Left lobe of liver (tissue), 2 donors: ENCODE measurements at places on chromosomes 2 and 18. TPM values are rescaled to one million over a fixed set of nuclear protein-coding genes. Genes with fewer than 3 reads are reported as not detected.

DNA sequence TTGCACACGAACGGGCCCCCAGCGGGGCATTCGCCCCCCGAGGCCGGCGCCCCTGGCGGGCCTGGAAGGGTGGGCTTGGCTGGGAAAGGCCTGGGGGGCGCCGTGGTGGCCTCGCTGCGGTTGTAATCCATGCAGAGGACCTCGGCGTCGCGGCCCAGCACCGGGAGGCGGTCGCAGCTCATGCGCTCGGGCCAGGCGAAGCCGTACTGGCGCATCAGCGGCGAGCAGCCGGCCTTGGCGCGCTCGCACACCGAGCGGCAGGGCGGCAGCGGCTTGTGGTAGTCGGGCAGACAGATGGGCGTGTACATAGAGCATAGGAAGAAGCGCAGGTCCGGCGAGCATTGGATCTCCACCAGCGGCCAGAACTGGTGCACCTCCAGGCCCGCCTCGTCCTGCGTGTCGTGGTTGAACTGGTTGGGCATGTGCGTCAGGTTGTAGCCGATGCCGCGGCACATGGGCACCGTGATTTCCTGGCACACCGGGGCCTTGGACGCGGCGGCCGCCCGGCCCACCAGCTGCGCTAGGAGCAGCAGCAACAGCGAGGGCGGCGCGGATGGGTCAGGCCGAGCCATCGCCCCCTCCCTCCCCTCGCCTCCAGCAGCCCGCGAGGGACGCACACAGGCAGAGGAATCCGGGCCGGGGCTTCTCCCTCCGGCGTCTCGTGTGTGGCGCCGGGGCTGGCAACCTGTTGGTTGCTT, 1.4 kb downstream of the FZD5 start:
- DNase-seq, result peak; percentile 71

DNA sequence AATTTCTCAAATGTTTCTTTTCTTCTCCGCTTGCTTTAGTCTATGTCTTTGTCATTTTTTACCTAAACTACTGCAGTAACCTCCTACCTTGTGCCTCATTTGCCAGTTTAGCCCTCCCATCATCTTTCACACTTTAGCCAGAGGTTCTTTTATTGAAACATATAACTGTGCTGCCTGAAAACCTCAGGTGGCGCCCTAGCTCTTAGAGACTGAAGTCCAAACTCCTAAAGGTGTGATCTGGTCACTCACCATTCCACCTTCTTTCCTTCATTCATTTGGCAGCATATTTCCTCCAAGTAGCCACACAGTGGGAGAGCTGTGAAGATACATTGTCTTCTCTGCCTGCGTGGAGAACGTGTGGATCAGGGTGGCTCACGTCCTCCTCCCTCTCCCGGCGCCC, 98.2 kb upstream of the MAPRE2 start:
- no peak for DNase-seq

- DNase-seq, result no peak
These were observed 90.6 kb downstream of the FEZ2 start for GRCh38 chr2:36507408-36507812.

GRCh38 chr18:49487711-49488310, 777 bp upstream of the C18orf32 start:
- DNase-seq, result peak; percentile 33

GRCh38 chr18:73656691-73657090, 490.9 kb downstream of the FBXO15 start:
- no peak for DNase-seq

- DNase-seq, result peak; percentile 22
These were observed 5.2 kb upstream of the GPR55 start for GRCh38 chr2:230930149-230930780.

GRCh38 chr2:213934560-213934959, 476.3 kb upstream of the VWC2L start:
- DNase-seq, result no peak

GRCh38 chr2:224865016-224865415, 148.9 kb upstream of the CCDC195 start:
- no peak for DNase-seq

Gene POLE4
- 30.9 TPM for total RNA-seq

GRCh38 chr2:211133766-211134165, 577.4 kb downstream of the CPS1 start:
- no peak for DNase-seq

- DNase-seq, result no peak
These were observed 1.7 kb downstream of the CXCR4 start for GRCh38 chr2:136116151-136116812.

GRCh38 chr2:114752425-114752824, 310.0 kb downstream of the DPP10 start:
- DNase-seq, result no peak

Gene CYP26B1
- total RNA-seq, result 4.4 TPM

Gene PPM1B
- 33.6 TPM for total RNA-seq

- DNase-seq, result peak; percentile 60
These were observed 127.4 kb downstream of the CHST9 start for GRCh38 chr18:27057519-27058234.

GRCh38 chr18:73749304-73749703, 398.3 kb downstream of the FBXO15 start:
- DNase-seq, result no peak

Gene GPR39
- 7.4 TPM for total RNA-seq

GRCh38 chr2:127597984-127598380, 48.0 kb upstream of the GPR17 start:
- DNase-seq, result no peak

DNA sequence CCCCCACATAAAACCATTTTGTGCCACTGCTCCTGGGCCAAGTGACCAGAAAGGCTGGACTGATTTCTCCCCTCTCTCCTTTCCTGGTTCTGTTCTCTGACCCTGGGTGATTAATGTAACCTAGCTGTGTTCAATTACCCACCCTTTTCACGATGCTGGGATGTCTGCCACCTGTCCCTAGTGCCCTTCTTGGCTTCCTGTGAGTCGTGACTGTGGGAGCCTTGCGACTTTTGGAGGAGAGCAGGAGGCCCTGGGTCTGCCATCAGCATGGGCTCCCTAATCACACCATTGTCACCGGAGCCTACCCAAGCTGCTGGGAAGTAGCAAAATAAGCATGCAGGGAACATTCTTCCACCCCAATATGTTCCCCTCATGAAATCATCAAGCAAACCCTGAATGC, 38.3 kb downstream of the SRSF7 start:
- no peak for DNase-seq

GRCh38 chr2:241088376-241088775, 13.7 kb downstream of the MTERF4 start:
- DNase-seq, result peak; percentile 40

DNA sequence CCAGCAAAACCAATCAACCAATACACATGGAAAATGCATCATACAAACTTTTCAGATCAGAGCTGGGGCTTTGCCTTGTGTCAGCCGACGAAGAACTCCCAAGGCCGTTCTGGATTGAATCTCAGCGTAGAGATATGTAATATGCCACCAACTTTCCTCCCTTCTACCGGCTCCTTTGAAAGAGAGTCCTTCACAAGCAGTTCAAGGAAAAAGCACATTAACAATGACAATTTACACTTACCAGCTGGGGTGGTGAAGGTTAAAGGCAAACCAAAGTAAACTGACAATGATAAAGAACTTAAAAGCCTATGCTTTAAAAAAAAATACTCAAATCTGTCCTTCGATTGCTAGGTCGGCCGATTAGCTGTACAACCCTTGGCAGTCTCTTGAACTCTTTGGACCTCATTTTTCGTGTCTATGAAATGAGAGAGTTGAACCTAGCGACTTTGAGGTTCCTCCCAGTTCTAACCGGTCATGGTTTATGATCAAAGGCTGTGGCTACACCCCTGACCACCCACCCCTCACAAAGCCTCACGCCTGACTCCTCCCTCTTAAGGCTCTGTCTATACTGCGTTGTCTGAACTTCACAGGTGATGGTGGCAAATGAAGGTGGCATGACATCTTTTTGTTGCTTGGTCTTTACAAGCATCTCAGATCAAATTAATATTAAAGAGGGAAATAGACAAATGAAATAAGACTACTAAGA, 46.2 kb downstream of the BCL2 start:
- DNase-seq, result no peak

DNA sequence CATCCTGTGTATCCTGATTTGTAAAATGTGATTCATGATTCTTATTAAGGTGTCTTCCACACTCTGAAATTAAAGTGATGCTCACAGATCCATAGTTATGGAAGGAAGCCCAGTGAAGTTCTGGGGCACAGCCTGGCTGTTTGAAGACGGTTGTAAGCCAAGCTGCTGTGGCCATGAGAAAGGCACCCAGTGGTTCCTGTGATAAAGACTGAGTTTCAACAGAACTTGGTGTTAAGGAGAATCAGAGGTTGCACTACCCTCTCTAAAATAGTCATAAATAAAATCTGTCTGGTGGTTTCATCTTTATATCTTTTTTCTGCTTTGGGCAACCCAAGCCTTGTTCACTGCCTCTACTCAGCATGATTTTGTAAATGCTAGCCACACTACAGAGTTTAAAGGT, 32.2 kb upstream of the SPOPL start:
- DNase-seq, result no peak

- no peak for DNase-seq
These were observed 549.9 kb downstream of the XIRP2 start for GRCh38 chr2:167438206-167438605.

- no peak for DNase-seq
These were observed 196.1 kb downstream of the SETBP1 start for GRCh38 chr18:44876755-44877154.

Gene INHA
- total RNA-seq, result 0.20 TPM

Gene LRP1B
- total RNA-seq, result 0.25 TPM

- no peak for DNase-seq
These were observed 128.0 kb upstream of the HNRNPA3 start for GRCh38 chr2:177084607-177085006.

GRCh38 chr2:236052926-236053821, 115.0 kb downstream of the GBX2 start:
- no peak for DNase-seq

DNA sequence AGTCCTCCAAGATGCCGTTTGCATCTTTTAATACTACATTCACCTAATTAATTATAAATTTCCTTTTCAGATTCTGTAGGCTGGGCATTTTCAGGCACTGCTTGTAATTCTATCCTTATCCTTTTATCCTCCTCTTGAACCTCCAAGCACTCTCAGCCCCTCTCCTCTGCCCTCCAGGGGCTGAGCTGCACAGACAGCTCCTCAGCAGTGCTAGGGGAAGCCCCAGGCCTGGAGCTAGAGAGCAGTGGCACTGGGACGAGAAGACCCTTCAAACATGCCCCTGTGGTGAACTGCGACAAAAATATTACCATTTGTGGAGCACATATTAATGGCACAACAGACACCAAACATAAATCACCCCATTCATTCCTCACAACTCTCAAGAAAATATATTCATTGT, 32.9 kb downstream of the CFAP210 start:
- DNase-seq, result no peak

Gene GALNT5
- 0.15 TPM for total RNA-seq

Gene ANKRD30B
- not detected for total RNA-seq

- no peak for DNase-seq
These were observed 46.4 kb upstream of the SPP2 start for GRCh38 chr2:234003972-234004617.

GRCh38 chr18:68623342-68623741, 91.6 kb downstream of the TMX3 start:
- no peak for DNase-seq

Gene CIB4
- total RNA-seq, result not detected

GRCh38 chr18:35172009-35172408, 68.8 kb upstream of the ZNF397 start:
- no peak for DNase-seq

DNA sequence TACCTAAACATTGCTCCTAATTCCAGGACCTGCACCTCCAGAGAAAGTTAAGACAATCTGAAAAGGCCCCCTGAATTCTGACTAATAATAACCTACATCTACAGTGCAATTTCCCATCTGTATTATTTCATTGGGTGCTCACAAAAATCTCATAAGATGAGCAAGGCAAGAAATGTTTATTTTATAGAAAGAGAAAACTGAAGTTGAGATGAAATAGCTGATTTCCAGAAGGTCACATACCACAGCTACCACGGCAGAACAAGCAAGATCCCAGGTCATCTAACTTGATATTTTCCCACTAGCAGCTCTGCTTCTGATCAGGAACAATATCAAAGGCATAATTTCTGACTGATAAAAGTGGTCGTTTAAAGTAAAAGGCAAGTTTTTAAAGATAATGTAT, 105.8 kb upstream of the COL5A2 start:
- no peak for DNase-seq

DNA sequence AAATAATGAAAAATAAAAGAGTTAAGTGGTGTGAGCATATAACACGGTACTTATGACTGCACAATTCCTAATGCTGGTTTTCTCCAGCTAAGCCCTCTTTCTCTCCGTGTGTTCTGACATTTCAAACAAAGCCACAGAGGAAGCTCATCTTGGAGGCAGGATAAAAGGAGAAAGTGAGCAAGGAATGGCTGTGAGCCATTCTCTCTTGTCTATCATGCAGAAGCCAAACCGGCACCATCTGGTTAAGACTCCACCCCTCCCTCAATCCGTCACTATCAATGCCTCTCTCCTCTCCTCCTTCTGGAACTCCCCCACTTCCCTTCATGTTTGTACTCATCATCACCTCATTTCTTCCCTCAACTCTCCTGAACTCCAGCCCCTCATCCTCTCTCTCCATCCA, 210.4 kb downstream of the TMEM163 start:
- no peak for DNase-seq

DNA sequence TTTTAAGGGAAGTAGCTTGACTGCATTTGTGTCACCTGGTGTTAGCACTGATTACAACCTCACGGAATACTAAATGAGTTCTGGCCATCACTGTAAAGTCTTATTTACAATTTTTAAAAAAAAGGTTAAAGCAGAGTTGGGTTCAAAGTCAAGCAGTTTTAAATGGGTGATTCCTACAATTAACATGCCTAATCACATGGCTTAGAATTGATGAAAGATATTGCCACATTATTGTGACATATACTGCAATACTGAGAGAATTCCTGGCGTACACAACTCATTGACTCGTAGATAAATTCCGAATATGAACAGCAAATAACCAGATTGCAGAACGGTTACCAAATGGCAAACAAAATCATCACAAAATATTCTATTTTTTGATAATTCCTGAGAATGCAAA, 34.2 kb downstream of the ROCK2 start:
- DNase-seq, result no peak

- DNase-seq, result no peak
These were observed 616.6 kb downstream of the ZEB2 start for GRCh38 chr2:143903172-143903856.

GRCh38 chr18:41845563-41845962, 109.5 kb upstream of the PIK3C3 start:
- DNase-seq, result no peak

DNA sequence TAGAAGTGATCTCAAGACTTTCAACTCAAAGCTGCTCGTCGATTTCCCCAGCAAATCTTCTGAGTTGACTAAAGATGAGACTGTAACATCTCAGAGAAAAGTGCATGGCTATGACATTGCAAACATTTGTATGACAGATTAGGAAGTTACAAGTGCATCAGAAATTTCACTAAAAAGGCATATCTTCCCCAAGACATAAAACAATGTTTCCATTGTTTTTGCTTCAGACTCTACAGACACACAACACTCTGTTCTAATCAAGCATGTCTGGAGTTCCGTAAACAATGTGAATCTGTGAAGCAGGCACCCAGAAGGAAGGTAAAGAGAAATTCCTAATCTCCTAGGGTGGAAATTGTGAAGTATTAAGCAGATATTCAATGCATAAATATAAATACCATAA, 144.6 kb upstream of the LYPD1 start:
- DNase-seq, result no peak

Gene AGPS
- 31.0 TPM for total RNA-seq
